ENCODE measurements at places on chromosomes 16 and 17.

DNA sequence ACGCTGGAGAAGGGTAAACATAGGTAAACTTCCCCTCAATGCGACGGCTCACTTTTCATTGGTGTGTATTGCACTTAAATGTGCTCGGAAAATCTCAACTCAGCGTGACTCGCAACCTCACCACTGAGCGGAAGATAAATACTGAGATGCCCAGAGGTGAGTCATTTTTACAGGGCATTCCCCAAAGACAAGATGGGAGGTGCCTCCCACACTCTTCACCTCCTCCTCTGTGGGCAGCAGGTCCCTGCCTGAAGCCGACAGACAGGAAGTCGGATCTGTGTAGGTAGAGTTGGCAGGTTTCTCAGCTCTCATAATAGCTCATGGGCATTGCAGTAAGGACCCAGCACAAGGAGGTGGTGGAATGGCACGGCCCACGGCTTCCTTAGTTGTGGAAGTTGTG lies 274.6 kb upstream of the HSBP1 start:
- DNase-seq: no peak

- no peak for DNase-seq
Observed at GRCh38 chr17:34997355-34997862, 17.1 kb downstream of the LIG3 start.

- DNase-seq: no peak
Observed at GRCh38 chr16:56912746-56913708, 18.9 kb upstream of the HERPUD1 start.

DNA sequence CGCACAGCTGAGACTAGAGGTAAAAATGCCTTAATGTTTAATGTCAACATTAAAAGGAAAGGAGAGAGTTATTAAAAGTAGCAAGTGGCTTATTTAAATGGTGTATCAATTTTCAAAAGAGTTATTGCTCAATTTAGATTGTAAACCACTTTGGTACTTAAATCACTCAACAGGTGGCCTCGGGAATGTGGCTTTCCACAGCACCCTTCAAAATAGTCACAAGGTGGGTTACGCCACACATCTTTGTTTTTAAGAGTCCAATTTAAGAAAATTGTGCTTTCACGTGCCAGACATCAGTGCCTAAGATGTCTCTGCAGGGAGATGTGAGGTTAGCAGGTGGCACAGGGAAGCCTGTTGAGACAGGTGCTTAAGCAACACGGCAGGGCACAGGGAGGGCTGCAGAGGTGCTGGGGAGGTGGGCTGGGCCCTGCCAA lies 27.5 kb upstream of the ADCY7 start:
- DNase-seq: no peak

DNA sequence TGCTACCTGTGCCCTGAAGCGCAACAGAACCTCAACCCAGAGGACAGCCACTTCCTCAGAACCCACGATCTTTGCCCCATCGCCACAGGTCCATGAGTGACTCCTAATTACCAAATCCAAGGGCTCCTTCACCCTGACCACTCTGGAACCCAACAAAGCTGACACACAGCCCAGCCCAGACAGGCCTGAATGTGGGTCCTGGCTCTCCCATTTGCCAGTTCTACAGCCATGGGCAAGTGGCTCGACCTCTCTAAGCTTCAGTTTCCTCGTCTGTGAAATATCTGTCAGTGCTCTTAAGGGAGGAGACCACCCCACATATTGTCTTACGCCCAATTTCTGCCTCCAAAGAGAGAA lies 18.0 kb upstream of the ENDOV start:
- no peak for DNase-seq

Measured in stimulated activated naive CD8-positive, alpha-beta T cell treated with anti-CD3 and anti-CD28 coated beads, Interleukin-15, amount 100 ng/mL, for 72 hours (primary cell).